ENCODE measurements at places on chromosomes 2 and 18. TPM values are rescaled to one million over a fixed set of nuclear protein-coding genes. Genes with fewer than 3 reads are reported as not detected.

Gene POTEI
- total RNA-seq = 0.48 TPM

Gene TXNDC2
- 0.10 TPM for total RNA-seq

Gene TSPYL6
- total RNA-seq = 0.10 TPM

Gene CAD
- total RNA-seq = 41.7 TPM

Gene HOXD10
- 2.2 TPM for total RNA-seq

Gene NCKAP5
- 0.96 TPM for total RNA-seq

Gene AGAP1
- 13.2 TPM for total RNA-seq

Gene CNGA3
- total RNA-seq = not detected

Gene MCFD2
- total RNA-seq = 177 TPM

Gene CRYGD
- total RNA-seq = not detected

Gene IL37
- total RNA-seq = not detected
